ENCODE measurements at places on chromosomes 12 and 14.

- DNase-seq: no peak
Observed at GRCh38 chr14:90819734-90820393, 3.6 kb upstream of the TTC7B start.

DNA sequence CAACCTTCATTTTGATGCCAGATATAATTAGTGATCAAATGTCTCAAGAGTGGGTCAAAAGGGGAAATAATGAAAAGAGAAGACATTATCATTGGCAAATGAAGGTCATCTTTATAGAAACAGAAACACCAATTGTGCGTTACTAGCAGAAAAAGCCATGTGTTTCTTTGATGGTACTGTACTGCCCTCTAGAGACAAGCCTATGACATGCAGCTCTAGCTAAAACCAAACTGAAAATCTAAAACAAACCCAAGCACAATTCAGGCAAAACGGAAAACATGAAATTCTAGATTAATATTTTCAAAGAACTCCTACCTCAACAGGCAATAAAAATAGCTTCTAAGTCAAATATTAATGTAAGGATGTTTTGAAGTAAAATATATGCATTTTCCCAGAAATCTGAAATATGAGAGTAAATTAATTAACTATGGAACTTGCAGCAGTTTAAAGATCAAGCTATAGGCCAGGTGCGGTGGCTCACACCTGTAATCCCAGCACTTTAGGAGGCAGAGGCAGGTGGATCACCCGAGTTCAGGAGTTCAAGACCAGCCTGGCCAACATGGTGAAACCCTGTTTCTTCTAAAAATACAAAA, 115.4 kb downstream of the KLHL28 start:
- peak; percentile 69 for DNase-seq

DNA sequence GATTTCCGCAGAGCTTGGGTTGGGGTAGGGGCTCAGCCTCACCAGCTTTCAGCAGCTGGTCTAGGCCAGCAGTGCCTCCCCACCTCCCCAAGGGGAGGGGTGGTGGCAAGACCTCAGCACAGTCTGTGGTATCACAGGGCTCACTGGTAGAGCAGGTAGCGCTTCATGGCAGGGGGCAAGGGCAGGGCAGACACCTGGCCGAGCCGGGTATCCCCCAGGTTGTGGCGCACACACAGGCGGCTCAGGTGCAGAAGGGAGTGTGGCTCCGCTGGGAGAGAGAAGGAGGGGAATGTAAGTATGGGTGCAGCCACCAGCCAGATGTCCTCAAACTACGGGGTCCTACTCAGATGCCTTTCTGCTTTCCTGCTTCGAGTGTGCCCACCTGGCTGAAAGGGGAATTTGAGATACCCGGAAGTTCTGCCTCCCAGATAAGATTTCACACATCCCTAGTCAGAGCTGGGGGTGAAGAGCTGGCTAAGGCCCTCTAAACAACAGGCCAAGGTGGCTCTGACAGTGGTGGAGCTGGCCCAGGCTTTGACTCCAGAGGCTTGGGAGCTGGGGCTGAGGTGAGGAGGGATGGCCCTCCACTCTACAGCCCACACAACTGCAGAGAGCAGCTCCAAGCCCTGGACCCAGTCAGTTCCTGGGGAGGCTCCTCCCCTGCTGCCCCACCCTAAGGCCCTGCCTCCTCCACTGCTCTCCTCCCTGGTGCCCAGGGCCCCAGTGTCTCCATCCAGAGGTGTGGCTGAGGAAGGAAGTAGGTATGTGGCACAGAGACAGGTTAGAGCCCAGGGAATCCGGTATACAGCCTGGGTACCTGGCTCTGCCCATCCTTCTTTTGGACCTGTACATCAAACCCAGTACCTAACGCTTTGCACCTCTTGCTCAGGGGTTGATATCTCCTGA, 1.8 kb downstream of the SPSB2 start:
- no peak for DNase-seq

DNA sequence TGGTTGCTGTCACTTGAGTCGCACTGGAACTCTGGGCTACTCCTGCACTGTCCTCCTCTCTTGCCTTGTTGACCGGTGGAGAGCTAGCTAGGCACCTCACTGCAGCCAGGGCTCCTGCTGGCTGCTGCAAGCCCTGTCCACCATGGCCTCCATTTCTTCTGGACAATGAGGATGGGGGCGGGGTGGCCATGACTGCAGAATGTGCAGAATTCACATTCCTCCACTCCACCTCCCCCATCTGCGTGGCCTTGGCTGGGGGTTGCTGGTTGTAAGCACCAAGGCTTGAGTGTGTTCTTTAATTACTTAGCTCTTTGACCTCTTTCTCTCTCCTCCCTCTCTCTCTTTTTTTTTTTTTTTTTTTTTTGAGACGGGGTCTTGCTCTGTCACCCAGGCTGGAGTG, 248.5 kb downstream of the PCNX1 start:
- DNase-seq: peak; percentile 25

DNA sequence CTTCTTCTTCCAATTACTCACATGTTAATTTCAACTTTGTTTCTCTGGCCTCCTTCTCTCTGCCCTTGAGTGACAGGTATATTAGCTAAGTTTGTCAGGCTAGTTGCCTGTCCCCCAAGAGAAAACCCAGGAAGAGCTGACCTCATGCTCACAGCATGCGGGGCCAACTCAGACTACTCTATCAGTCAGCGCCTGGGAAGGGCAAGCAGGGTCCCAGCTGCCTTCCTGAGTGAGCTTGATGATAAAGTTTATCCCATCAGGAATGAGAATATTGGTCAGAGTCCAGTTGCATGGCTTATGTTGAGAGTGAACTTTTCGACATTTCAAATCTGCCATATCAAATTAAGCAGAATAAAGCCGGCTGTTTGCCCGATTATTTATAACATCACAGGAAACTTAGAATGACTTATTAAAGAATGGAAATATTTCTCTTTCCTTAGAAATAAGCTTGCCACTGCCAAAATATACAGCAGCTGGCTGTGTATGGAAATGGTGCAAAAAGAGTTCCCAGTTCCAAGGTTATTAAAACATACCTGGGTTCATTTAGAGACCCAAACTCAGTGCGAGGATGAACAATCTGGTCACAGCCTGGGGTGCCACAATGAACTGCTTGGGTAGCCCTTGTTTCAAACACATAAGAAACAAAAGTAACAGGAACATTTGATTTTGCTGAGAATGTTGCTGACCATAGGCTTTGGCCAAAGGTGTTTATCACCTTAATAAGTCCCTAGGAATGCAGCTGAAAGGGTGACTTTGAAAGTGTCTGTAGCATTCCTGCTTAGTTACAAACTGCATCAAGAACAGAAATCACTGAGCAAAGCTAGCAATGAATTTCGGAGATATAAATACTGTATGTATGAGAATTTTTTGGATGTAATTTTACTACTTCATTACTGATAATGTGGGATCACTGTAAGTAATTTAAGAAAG, 1553.8 kb upstream of the FLRT2 start:
- DNase-seq: peak; percentile 31

DNA sequence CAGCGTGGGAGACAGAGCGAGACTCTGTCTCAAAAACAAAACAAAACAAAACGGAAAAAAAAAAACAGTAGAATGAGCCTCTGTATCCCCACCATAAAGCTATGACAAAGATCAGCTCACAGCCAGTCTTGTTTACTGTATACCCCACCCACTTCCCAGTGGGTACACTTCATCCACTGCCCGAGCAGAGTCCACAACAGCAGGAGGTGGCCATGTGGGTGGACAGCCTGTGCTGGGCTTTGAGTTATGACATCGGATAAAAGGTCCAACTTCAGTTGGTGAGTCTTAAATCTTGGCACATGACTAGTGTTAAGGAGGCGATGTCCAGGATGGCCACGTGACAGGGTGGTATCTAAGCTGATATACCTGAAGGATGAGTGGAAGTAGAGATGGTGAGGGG, 34.8 kb upstream of the MAPKAPK5 start:
- no peak for DNase-seq

GRCh38 chr14:58977366-58977765, 211.1 kb upstream of the DAAM1 start:
- DNase-seq: peak; percentile 44

DNA sequence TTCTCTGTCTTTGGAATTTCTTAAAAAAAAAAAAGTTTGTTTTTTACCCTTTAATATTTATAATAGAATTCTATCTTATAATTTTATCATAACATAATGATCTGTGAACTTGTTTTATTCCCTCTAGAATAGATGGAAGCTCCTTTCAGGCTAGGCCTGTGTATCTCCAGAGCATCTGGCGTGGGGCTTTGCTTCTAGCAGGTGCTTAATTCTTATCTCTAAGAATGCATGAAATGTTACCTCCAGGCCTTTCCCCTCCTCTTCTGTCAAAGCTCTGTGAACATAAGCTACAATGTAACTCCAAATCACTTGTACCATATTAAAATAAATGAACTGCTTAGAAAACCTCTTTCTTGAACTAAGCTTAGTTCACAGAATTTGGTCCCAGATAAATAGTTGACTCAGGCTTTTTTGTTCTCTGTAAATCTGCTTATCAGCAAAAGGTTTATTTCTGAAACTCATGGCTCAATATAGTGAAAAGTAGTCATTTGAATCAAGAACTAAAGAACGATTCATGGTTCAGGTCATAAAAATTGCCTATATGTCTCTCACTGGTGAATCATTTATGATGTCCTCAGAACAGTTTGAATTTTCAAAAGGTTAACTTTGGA, 407.1 kb downstream of the TRHDE start:
- DNase-seq: no peak

DNA sequence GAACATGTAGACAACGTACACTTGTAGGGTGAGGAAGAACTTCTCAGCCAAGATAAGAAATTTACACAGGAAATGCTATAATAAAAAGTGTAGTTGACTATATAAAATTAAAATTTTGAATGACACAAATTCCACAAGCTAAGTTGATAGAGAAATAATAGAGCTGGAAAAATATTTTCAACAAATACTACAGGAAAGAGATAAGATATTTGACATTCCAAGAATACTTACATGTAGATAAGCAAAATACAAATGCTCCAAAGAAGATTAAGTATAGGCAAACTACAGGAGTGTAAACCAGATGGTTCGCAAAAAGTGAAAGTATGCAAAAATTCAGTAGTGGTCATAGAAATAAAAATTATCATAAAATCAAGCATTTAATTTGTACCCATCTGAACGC, 49.2 kb upstream of the ANP32D start:
- DNase-seq: peak; percentile 21

GRCh38 chr12:54935235-54935951, 49.2 kb downstream of the TESPA1 start:
- DNase-seq: peak; percentile 91

GRCh38 chr14:56821177-56821576, 10.9 kb upstream of the OTX2 start:
- no peak for DNase-seq

GRCh38 chr14:99566390-99567354, 37.3 kb downstream of the CCDC85C start:
- no peak for DNase-seq

GRCh38 chr12:46652692-46653091, 173.1 kb downstream of the SLC38A4 start:
- no peak for DNase-seq

DNA sequence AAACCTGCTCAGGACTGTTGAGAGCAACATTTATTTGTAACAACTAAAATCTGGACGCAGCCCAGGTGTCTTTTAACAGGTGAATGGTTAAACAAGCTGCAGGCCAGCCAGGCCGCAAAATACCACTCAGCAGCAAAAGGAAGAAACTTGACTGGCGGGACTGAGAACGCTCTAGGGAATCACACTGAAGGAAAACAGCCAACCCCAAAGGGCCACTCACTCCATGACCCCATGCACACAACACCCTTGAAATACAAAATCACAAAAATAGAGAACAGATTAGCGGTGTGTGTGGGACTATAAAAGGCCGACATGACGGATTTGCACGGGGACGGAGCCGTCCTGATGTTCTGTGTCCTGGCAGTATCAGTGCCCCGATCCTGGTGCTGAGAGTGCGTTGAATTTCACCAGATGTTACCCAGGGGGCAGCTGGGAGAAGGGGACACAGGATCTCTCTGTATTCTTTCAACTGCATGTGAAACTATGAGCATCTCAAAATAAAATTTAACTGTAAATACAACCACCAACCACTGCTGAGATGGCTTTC, 23.0 kb downstream of the VPS37B start:
- no peak for DNase-seq

DNA sequence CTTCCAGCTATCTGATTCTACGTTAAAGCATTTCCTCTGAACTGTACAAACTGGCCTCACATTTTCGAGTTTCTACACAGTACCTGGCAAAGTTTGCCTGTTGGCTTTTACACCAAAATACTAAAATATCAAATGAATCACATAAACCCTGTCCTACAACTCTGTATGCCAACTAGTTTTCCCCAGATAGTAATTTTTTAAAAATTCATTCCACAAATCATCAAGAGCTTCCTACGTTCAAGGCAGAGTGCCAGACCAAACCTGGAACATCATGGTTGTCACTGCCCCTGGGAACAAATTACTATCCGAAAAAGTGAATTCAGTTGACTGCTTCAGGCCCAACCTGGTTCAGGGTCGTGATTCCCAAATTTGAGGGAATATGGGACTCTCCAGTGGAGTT, 2.1 kb downstream of the TMEM30B start:
- DNase-seq: no peak

- DNase-seq: peak; percentile 77
Observed at GRCh38 chr12:53427905-53428594, 4.4 kb downstream of the AMHR2 start.

DNA sequence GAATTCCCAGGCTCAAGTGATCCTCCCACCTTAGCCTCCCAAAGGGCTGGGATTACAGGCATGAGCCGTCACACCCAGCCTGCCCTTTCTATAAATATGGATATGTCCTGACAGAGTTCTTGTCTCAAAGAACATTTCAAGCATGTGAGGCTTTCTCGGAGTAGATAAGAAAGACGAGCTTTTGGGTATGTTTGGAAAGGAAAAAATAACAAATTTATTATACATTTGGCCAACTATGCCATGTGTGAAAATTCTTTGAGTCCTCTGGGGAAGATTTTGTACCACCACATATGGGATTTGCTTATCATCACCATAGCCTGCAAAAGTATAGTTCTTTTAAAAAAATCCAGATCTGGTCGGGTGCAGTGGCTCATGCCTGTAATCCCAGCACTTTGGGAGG, 23.7 kb upstream of the MYBPC1 start:
- no peak for DNase-seq

DNA sequence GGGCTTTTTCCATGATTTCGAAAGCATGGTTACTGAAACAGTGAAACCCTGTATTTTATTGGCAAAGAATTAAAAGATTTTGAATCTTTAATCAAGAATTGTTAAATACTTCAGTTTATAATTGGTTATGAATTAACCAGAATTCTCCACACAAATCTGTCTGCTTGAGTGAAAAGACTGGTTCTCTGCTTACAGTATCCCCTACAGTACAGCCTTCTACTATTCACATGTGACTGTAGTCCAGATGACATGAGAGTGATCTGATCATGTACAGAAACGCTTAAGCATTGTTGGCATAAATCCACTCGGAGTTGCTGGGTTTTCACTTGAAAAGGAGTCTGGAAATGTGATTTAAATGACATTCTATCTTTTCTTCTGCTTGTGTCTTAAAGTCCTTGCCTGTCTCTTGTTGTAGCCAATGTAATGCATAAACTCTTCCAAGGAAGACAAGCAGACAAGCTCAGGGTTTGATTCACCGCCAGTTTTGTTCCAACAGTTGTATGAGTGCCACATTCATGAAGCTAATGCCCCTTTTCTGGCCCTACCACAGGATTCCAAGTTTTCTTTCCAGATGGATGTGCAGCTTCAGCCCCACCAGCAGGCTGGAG, 222.0 kb upstream of the LRIG3 start:
- DNase-seq: no peak

- no peak for DNase-seq
Observed at GRCh38 chr12:3367750-3368444, 123.1 kb upstream of the PRMT8 start.

- peak; percentile 48 for DNase-seq
Observed at GRCh38 chr12:4269279-4269991, 4.1 kb upstream of the CCND2 start.

Measured in choroid plexus epithelial cell (primary cell).